SK-N-MC (cell line): ENCODE measurements at places on chromosomes 2 and 18.

DNA sequence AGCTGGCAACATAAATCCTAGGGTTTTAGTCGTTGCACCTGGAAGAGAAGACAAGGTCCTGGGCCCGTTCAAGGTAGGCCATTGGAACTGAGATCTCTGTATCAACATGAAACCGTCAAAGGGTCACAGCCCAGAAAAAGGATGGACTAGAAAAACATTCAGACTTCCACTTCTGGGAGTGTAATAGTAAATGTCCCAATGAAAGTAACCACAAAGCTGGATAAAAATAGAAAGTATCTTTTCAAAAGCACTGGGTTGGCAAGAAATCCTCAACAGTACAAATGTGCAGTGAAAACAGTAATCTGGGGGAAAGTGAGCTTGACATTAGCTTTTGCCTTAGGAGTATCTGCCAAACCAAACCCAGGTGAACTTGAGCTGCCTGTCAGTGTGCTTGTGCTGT, 12.9 kb downstream of the CGREF1 start:
- no peak for DNase-seq

GRCh38 chr18:65721619-65722018, 29.2 kb upstream of the CDH7 start:
- DNase-seq = no peak

DNA sequence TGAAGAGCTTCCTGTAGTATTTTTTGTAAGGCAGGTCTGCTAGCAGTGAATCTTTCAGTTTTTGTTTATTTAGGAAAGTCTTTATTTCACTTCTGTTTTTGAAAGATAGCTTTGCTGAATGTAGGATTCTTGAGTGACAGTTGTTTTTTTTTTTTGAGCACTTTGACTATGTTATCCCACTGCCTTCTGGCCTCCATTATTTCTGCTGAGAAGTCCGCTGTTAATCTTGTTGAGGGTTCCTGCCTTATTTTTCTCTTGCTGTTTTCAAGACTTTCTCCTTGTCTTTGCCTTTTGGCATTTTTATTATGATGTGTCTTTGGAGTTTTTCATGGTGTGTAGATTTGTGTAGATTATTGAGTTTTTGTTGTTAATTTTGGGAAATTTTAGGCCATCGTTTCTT, 21.9 kb downstream of the RBFA start:
- DNase-seq = no peak

DNA sequence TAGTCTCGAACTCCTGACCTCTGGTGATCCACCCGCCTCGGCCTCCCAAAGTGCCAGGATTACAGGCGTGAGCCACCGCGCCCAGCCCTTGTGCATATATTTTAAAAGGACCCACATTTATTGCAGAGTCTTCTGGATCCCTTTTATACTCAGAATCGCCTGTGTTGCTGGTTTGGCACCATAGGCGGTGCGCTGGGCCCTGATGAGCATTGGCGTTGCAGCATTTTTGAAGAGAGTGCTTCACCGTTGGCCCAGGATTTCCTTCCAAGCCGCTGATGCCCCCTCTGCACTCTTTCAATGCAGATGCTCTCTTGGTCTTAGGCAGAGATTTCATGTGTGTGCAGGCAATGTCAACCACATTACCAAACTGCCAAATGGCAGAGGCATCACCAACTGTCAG, 13.5 kb upstream of the TFCP2L1 start:
- no peak for DNase-seq

GRCh38 chr2:106034325-106034724, 159.8 kb downstream of the UXS1 start:
- no peak for DNase-seq

DNA sequence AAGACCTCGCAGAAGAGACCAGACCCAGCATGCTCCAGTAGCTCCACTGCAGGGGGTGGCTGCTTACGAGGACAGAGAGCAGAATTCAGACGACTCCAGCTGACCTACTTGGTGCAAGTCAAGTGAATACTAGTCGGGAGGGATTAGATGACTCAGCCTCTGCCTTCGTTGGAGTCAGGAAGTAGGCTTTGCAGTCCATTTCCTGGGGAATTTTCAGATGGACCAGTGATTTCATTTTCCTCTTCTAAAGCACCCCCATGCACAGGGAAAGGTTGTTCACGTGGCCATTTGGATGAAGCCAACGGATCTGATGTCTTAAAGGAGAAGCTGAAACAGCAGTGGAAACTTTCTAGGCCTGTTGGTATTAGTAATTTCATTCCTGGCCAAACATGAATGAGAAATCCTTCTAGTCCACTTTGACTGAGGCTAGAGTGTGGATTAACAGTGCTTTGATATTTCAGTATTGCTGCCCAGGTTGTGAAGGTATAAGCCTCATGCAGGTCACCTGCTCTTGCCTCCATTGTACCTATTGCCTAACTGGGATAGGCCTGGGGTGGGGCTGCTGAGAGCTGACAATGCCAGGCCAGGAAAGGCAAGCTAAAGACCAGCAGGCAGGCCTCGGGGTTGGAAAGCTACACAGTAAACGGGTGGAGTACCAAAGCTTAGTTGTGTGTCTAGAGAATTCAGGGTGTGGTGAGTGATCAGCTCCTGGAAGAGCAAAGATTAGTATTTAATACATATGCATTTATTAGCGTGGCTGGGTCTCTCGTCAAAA, 117.6 kb upstream of the FOSL2 start:
- peak; percentile 10 for DNase-seq

- DNase-seq = no peak
These were observed 36.9 kb downstream of the KIF1A start for GRCh38 chr2:240782886-240783818.

DNA sequence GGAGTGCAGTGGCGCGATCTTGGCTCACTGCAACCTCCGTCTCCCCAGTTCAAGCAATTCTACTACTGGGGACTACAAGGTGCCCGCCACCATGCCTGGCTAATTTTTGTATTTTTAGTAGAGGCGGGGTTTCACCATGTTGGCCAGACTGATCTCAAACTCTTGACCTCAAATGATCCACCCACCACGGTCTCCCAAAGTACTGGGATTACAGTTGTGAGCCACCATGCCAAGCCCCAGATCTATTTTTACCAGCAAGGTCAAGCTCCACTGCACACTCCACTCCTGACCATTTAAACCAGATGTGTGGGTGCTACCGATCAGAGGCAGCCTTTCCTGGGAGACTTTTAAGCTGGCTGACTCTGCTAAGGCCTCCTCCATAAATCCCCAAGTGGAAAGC, 67.5 kb upstream of the CD226 start:
- no peak for DNase-seq

GRCh38 chr2:70962211-70962884, 16.1 kb upstream of the ANKRD53 start:
- DNase-seq = no peak

DNA sequence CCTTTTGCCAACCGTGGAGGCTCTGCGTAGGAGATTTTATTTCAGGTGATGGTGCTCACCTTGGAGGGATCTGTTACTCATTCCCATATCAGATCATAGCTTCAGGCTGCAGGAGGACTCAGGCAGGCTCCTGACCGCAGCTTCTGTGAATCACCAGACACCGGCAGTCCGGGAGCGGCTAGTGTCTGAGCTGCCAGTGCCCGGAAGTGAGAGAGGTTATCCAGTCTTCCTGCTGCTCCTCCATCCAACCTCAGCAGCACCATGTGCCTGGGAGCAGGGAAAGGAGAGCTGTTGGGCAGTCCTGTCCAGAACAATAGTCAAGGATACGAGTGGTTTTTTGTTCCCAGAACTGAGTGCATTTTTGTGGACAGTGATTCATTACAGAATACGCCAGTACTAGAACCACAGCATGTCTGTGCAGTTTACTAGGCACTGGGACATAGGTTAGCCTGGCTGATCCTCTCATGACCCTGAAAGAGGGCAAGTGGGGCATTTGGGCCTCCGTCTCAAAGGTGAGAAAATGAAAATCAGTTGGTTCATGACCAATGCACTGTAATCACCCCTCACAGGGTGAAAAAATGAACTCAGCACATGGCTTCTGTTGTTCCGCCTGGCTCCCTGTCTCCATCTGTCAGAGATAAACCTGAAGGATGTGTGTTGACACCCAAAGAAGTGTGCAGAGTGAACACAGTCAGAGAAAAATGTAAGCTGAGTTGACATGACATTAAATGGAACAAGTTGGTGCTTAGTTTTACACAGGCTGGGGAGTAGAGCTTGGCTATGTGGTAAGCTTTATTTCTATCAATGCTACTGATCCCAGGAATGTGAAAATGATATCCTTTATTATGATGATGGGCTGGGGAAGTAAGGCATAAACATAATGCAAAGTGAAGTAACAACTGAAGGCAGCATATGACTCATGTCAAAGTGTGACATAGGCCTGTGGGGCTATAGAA, 12.2 kb downstream of the FHOD3 start:
- no peak for DNase-seq

- DNase-seq = no peak
These were observed 80.1 kb downstream of the KCNS3 start for GRCh38 chr2:17958466-17959092.

GRCh38 chr2:223548194-223548593, 54.0 kb downstream of the SCG2 start:
- DNase-seq = no peak

DNA sequence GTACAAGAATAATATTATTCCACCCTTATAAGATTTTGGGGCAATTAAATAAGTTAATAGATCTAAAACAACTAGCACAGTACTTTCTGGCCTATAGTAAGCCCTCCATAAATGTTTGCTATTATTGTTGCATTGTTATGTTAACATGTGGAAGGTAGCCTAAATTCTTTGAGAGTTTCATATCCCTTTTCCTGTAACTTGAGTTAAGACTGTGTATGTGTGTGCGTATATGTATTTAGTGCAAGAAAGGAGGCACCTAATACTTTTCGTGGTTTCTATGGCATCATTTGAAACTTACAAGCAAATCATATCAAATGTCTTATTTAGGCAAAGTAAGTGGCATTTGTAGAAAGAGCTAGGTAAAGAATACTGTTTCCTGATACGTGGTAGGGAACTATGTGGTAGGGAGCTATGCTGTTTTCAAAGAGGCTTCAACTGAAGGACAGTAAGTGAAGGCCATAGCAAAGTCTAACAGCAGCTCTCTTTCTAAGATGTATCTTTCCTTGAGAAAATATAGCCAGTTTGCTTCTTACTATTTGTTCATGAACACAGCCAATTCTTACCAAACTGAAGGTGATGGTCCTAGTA, 36.8 kb upstream of the C2orf74 start:
- no peak for DNase-seq

- DNase-seq = no peak
These were observed 225.4 kb downstream of the FAM210A start for GRCh38 chr18:13500869-13501542.

GRCh38 chr2:196113061-196113974, 44.7 kb upstream of the DNAH7 start:
- DNase-seq = peak; percentile 52

- no peak for DNase-seq
These were observed 33.5 kb downstream of the POLE4 start for GRCh38 chr2:74991977-74992376.

- DNase-seq = no peak
These were observed 107.9 kb downstream of the RTN4 start for GRCh38 chr2:54942373-54942772.

GRCh38 chr18:79496978-79497637, 101.4 kb downstream of the NFATC1 start:
- DNase-seq = peak; percentile 42

DNA sequence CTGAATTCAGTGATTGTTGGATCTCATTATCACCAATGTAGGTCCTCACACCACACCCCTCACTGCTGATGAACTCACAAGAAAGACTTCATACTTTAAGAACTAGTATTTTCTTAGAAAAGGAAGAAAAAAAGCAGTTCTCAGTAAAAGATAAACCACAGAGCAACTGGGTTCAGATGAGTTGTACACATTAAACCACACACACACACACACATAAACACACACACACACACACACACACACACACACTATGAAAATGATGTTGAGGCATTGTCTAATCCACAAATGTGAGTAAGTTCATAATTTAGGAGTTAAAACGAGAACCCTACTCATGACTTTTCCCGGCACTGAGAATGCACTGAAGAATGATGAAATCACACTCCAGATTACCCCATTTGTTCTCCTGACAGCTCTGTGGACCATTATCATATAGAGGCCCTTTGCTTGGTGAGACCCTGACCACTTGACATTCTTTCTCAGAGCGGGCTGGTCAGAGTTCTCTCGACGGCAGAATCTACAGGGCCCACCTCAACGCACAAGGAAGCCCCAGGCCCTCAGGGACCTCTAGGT, 106.2 kb downstream of the BCL2 start:
- DNase-seq = no peak

GRCh38 chr2:101014264-101014857, 12.3 kb downstream of the RPL31 start:
- DNase-seq = no peak

DNA sequence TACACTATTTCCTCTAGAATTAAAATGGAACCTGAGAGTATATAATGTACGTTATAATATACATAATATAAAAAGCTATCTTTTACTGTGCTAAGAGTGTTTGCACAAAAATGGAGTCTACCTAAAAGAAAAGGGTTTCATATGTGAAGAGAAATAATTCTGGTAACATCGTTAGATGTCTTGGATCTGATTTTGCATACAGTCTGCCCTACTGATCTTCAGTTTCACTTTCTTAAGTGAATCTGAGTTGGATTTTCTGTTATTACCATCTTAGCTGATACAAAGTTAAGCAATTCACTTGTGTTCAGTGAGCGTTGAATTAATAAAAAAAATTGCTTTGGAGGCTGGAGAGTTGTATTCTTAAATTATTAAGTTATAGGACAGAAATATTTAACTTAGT, 502.1 kb upstream of the TMEFF2 start:
- no peak for DNase-seq

DNA sequence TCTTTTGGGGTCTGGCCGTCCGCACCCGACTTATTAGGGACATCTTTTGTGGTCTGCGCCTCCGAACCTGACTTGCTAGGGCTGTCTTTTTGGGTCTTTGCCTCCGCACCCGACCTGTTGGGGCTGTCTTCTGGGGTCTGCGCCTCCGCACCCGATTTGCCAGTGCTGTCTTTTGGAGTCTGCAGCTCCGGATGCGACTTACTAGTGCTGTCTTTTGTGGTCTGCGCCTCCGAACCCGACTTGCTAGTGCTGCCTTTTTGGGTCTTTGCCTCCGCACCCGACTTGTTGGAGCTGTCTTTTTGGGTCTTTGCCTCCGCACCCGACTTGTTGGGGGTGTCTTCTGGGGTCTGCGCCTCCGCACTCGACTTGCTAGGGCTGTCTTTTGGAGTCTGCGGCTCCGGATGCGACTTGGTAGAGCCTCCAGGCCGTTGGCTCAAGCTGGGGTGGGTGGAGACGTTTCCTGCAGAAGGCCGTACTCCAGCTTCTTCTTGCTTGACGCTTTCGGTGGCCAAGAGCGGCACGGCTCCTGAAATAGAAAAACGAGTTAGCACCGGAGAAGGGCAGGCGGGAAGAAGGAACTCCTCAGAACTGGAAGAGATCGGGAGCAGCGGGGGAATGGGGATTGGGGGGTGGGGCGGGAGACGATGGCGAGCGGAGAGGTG, 498 bp downstream of the TGOLN2 start:
- no peak for DNase-seq

DNA sequence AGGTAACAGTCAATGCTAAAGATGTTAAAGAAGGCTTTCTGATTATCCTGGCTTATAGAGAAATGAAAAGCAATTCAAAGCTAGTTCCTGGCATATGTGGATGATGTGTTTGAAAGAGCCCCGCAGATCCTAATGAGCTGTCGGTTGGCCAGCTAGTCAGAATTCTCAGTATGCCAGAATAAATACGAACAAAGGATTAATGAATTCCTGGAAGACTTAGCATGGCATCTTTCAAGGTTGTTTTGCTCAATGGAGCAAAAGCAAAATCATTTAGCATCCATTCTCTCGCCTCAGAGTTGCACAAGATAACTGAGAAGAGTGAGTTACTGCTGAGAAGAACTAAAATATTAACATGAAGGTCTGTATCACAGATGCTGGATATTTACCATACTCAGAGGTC, 307.6 kb downstream of the RIT2 start:
- DNase-seq = no peak

- no peak for DNase-seq
These were observed 33.0 kb downstream of the RAB1A start for GRCh38 chr2:65096948-65097347.
